ENCODE measurements at places on chromosomes 16 and 17.

GRCh38 chr17:64460955-64461354 is 12.0 kb downstream of the MILR1 start:
- no peak for DNase-seq

- no peak for DNase-seq
Measured at GRCh38 chr17:41263212-41263611, 2.0 kb upstream of the KRTAP9-6 start.

- DNase-seq = no peak
Measured at GRCh38 chr17:45681706-45682105, 102.4 kb upstream of the CRHR1 start.

- DNase-seq = no peak
Measured at GRCh38 chr16:88310796-88311605, 71.8 kb upstream of the ZNF469 start.

GRCh38 chr17:44754276-44754675 is 4.5 kb upstream of the ADAM11 start:
- DNase-seq = no peak

GRCh38 chr17:48492401-48493298 is 38.2 kb downstream of the HOXB1 start:
- peak; percentile 59 for DNase-seq

DNA sequence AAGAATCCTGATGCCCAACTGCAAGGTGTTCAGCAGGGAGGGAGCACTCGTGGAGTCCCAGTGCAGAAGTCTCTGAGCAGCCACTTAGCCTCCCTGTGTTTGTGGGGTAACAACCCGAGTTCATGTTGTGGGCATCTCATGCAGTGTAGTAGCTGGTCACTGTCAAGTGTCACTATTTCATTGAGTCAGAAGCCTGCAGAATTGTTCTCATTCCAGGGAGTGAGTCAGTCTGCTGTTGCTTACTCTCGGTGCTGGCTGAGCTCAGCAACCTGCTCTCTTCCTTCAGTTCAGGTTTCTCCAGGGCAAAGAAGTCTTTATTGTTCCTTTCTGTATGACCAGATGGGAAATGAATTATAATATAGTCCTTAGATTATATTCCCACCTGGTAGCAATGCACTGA is 24.1 kb downstream of the HMOX2 start:
- no peak for DNase-seq

- no peak for DNase-seq
Measured at GRCh38 chr16:12646490-12647274, 157.0 kb downstream of the CPPED1 start.

DNA sequence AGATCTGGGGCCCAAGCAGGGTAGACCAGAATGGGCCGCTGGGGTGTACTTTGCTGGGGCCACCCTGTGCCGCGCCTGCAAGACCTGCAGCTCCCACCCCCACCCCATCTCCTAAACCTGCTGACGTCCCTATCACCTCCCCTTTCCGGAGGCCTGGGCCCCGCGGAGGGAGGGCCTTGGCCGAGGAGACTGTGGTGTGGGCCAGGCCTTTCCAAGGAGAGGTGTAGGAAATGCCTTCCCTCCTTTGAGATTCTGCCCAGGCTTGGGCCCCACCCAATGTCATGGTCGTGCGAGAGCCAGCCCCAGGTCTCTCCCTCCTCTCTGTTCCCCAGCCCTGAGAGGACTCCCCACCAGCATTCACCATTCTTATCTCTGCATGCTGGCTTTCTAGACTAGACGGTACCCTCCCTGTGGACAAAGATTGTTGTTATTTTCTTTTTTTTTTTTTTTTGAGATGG is 3.9 kb upstream of the WFIKKN2 start:
- DNase-seq = no peak

DNA sequence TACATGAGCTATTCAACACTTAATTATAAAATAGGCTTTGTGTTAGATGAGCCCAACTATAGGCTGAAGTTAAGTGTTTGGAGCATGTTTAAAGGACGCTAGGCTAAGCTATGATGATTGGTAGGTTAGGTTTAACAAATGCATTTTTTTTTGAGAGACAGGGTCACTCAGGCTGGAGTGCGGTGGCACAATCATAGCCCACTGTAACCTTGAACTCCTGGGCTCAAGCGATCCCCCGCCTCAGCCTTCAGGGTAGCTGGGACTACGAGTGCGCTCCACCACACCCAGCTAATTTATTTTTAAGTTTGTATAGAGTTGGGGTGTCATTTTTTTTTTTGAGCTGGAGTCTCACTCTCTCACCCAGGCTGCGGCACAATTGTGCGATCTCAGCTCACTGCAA is 19.3 kb upstream of the GPRC5C start:
- DNase-seq = no peak

- DNase-seq = no peak
Measured at GRCh38 chr17:35170968-35171771, 23.0 kb downstream of the SLC35G3 start.

DNA sequence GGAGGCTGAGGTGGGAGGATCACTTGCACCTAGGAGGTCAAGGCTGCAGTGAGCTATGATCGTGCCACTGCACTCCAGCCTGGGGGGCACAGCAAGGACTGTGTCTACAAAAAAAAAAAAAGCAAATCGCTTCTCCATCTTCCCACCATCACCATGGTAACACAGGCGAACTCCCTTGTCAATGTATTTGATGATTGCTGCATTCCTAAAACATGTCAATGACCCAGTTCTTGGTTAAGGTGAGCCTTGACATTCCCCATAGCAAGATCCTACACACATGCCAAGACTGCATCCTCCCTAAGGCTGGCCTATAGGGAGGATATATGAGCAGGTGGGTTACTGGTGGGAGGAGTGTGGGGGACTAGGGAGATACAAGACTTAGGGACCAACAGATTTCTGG is 12.2 kb downstream of the CNTNAP1 start:
- DNase-seq = no peak

- DNase-seq = no peak
Measured at GRCh38 chr17:31857920-31858641, 963 bp downstream of the COPRS start.

DNA sequence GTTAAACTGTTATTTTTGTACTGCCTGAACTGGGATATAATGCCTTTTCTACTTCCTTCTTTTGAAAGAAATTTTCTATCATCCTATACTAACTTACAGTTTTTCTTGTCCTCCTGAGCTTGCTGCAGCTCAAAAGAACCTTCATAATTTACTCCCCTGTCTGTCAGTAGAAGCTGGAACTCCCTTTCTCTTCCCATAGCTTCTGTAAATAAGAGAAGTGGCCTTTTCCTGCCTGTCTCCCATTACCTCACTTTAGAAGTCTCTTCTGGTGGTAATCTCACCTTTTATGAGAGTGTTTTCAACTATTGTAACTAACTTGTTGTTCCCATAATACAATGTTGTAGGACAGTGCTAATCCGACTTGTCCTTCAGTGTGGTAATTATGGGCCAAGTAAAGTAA is 246.7 kb upstream of the TBX2 start:
- DNase-seq = no peak

GRCh38 chr17:44539673-44540072 is 17.6 kb upstream of the FZD2 start:
- no peak for DNase-seq

DNA sequence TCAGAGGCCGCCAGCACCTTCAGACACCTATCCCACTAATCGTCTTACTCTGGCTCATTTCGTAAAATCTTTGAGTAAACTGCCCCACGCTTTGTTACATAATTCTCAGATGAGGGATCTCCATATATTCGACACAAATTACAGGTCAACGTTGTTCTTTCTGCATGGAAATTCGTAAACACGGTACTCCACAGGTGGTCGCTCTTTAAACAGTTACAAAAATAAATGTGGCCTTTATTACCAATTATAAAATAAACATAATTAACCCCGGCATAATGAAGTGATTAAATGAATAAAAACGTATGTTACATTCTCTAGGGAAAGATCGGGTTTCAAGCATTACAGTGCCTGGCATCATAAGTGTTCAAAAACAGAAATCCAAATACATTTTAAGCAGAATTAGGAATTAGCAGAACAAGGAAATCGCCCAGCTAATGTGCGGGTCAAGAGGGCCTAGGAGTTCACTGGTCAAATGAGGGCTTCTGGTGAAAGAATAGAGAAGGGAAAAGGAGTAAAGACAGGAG is 943 bp upstream of the PIP4K2B start:
- no peak for DNase-seq

DNA sequence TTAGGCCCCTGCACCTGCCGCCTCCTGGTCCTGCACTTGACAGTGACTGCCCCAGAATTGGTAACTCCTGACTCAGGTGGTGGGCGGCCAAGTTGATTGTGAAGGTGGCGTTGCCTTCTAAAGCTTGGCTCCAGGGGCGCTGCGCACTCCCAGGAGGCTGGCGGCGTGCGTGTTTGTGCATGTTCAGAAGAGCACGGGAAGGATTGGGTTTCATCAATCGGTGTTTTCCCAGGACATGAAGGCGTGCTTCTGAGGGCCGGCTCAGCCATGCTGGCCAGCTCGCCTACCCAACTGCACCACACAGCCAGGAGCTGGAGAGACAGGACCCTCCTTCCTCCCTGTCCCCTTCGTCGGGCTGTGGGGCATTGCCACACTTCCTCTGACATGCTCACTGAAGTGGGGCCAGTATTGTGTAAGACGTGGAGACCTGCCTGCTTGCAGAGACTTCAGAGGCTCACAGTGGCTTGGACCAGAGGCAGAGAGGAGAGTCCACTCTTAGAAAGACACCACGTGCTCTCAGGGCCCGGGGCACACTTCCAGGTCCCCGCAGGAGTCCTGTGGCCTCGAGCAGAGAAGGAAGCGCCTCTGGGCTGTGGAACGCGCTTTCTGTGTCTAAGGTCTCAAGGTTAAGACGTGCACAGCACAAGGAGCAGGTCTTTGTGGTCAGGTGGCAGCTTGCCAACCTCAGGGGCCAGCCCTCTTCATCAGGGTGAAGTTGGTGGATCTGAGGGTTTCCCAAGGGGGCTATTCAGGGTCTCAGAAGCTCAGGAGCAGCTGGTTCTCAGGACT is 2.8 kb downstream of the RAB40C start:
- no peak for DNase-seq

- no peak for DNase-seq
Measured at GRCh38 chr16:84718-85406, 6.8 kb downstream of the MPG start.

- DNase-seq = no peak
Measured at GRCh38 chr16:20944861-20945574, 44.4 kb downstream of the LYRM1 start.

GRCh38 chr17:11140043-11140442 is 101.0 kb upstream of the SHISA6 start:
- no peak for DNase-seq

GRCh38 chr16:51175081-51175480 is 24.0 kb upstream of the SALL1 start:
- DNase-seq = no peak

DNA sequence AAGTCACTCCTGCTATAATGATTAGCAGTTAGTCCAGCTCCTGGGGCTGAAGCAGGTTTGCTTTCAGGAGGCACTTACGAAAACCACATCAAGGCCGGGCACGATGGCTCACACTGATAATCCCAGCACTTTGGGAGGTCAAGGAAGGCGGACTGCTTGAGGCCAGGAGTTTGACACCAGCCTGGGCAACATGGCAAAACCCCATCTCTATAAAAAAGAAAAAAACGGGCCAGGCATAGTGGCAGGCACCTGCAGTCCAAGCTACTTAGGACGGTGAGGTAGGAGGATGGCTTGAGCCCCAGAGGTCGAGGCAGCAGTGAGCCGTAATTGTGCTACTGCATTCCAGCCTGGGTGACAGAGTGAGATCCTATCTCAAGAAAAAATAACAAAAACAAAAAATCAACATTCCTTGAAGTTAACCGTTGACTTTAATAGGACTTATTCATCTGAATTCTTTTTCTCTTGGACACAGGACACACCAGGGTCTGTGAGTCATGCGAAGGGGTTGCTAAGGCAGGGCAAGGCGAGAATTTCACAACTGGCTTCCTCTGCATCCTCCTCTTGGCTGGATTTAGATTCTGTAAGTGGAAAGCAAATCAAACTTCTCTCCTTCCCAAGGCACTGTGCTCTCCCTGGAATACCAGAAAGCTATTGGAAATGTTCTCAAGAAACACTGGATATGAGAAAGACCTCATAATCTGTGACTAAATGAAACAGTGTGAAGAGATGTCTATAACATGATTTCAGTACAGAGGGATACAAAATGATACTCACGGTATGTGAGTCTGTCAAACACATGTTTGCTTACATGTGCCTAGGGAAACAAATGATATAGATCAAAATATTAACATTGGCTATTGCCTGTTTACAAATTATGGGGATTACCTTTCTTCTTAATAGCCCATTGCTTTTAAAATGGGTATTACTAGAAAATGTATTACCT is 99.5 kb downstream of the SYCE1L start:
- DNase-seq = no peak

DNA sequence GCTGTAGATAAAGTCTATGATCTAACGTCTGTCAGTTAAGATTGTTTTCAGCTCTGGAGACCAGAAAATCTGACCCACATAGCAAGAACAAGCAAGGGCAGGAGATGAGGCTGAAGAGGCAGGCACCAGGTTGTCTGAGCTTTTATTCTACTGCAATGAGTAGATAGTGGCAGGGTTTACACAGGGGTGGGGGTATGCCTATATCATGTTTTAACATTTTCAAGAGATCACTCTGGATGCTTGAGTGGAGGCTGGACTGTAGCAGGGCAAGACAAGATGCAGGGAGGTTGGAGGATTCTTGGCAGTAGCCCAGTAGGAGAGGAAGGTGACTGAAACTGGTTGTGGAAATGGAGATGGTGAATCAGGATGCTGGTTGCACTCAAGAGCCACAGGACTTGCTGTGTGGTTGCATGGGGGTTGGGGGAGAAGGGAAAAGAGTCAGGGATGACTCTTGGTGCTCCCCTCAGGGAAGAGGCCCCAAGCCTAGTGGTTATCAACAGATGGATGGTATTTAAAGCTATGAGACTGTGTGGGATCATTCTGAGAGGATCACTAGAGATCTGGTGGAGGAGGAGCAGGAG is 143.1 kb upstream of the KCNJ18 start:
- DNase-seq = no peak

DNA sequence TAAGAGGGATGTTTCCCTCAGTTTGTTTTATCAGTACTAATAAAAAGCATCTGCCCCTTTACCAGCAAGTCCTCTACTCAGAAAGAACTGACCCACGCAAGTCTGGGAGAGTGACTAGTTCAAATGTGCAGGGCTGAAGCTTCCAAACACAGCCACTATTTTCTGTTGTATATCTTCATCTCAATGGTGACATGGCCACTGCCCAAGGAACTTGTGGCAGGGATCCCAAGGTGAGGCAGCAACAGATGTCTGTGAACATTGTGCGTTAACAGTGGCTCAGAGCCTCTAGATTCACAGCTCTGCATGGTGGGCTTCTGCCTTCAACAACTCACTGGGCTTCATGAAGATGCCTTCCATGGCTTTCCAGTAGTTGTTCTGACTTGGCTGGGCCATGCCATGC is 3.7 kb upstream of the BLTP2 start:
- no peak for DNase-seq

DNA sequence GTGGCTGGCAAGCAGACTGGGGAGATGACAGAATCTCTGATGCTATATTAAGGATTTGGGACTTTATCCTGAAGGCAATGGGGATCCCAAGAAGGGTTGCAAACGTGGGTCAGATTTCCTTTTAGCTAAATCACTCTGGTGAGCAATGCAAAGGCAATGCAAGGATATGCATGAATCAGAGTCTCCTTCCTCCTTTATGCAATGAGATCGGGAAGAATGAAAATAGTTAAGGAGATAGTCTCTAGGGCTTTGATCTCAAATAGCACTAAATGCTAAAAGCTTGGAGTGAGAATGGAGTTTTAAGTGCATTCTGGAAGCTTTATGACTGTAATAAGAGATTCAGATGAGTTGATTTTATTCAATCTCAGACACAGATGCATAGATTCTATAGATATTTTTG is 27.2 kb upstream of the SHISA9 start:
- no peak for DNase-seq
